ENCODE measurements at places on chromosomes 2 and 18.

DNA sequence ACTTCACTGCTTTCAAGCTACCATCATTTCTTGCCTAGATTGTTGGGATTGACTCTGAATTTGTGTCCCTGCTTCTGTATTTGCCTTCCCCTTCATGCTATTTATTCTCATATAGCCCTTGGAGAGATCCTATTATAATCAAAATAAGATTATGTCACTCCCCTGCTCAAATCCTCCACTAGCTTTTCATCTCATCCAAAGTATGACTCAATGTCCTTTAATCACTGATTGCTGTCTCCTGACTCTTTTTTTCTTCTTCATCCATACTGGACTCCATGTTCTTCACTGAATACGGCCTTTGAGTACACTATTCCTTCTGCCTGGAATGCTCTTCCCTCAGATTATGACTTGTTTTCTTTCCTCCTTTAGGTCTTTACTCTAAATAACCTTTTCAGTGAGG is 5.0 kb downstream of the RBKS start:
- DNase-seq = no peak

GRCh38 chr18:35029770-35030169 is 11.4 kb upstream of the MAPRE2 start:
- no peak for DNase-seq

GRCh38 chr18:66833646-66834045 is 229.8 kb upstream of the CDH19 start:
- DNase-seq = no peak

DNA sequence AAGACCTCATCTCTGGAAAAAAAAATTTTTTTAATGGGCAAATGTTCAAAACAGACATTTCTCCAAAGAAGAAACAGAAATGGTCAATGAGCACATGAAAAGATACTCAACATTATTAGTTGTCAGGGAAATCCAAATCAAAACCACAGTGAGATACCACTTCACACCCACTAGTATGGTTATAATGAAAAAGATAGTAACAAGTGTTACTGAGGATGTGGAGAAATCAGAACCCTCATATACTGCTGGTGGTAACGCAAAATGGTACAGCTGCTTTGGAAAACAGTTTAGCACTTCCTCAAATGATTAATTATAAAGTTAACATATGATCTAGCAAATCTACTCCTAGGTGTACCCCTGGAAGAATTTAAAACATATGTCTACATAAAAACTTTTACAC is 29.0 kb upstream of the TCF7L1 start:
- DNase-seq = no peak

DNA sequence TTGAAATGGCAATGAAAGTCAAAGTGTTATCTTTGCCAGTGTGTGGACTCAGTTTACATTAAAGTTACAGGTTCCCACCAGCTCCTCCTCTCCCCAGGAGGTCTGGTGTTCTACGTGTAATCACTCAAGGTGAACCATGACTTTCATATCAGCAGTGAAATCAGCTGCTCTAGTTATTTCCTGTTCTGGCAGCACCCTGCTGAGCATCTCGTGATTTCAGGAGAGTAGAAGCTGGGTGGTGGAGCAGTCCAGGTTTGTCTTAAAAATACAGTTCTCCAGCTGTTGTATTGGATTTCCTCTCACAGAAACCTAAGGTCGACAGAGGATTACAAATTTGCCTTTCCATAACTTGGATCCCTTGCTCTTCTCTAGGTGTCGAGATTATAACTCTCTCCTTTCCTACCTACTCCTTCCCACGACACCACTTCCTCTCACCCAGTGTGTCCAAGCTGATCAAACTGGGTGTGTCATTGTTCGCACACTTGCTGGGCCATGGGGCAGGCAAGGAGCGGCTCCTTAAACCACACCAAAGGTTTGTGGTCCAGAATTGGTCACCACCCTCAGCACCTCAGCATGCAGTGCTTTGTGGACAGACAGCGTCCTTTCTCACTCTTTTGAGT is 13.0 kb upstream of the ARHGAP25 start:
- no peak for DNase-seq

GRCh38 chr2:167544602-167545001 is 656.3 kb downstream of the XIRP2 start:
- no peak for DNase-seq

Data from right lung (tissue), 10 donors.